ENCODE measurements at places on chromosomes 1 and 21.

DNA sequence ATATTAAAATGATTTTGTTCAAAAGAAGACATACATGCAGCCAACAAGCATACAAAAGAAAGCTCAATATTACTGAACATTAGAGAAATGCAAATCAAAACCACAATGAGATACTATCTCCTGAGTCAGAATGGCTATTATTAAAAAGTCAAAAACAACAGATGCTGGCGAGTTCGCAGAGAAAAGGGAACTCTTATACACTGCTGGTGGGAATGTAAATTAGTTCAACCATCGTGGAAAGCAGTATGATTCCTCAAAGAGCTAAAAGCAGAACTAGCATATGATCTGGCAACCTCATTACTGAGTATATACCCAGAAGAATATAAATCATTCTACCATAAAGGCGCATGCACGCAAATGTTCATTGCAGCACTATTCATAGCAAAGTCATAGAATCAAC is 126.0 kb upstream of the HMCN1 start:
- DNase-seq: no peak

GRCh38 chr21:40146216-40146837 is 279.1 kb downstream of the PCP4 start:
- DNase-seq: no peak

DNA sequence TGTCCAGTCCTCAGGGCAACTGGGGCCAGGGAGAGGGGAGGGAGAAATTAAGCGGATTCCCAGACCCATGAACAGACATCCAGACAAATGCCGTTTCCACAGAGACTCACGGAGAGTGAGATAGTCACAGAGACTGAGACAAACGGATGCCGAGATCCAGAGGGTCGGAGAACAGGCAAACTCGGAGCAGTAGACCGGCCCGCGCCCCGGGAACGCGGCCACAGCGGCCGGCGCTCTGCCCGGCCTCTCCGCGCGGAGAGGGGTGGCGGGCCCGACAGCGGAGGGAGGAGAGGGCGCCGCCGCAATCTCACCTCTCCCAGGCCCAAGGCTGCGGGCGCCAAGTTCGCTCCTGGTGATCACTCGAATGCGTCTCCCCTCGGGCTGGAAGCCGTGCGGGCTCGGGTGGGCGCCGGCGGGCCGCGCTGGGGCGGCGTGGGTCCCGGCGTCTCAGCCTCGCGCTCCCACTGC is 831 bp upstream of the FOXD2 start:
- DNase-seq: no peak

GRCh38 chr1:47930210-47930840 is 66.9 kb downstream of the TRABD2B start:
- no peak for DNase-seq

DNA sequence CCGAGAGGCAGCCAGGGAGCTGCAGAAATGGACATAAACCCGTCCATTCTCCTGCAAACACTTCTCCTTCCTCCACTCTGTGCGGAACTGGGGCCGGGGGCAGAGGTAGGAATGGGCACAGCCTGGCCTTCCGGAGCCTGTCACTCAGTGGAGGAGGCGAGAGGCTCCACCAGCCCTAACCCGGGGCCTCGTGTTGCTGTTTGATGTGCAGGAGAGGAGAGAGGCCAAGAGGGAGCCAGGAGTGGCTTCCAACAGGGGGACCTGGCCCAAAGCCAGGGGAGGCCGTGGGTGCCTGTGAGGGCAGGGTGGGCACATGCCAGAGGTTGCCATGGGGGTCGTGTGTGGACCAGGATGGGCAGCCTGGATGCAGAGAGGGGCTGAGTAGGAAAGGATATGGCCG is 158.1 kb upstream of the ARHGEF16 start:
- no peak for DNase-seq

- no peak for DNase-seq
Measured at GRCh38 chr1:37362594-37363385, 111.6 kb upstream of the ZC3H12A start.

- DNase-seq: no peak
Measured at GRCh38 chr1:42114229-42114628, 39.0 kb upstream of the GUCA2B start.

DNA sequence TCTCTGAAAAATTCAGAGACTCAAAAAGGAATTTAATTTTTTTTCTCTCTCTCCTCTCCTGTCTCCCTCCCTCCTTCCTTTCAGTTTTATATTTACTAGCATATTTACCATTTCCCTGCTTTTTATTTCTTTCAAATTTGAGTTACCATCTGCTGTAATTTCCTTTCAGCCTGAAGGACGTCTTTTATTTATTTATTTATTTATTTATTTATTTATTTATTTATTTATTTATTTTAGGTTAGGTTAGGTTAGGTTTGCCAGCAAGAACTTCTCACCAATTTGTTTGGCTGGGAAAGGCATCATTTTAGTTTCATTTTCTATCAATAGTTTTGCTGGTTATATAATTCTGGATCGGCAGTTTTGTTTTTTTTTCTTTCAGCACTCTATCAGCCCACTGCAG is 231.7 kb upstream of the ZRANB2 start:
- no peak for DNase-seq

- peak; percentile 71 for DNase-seq
Measured at GRCh38 chr1:181083842-181084605, 4.5 kb upstream of the IER5 start.

GRCh38 chr1:20533635-20534034 is 18.7 kb upstream of the FAM43B start:
- no peak for DNase-seq

DNA sequence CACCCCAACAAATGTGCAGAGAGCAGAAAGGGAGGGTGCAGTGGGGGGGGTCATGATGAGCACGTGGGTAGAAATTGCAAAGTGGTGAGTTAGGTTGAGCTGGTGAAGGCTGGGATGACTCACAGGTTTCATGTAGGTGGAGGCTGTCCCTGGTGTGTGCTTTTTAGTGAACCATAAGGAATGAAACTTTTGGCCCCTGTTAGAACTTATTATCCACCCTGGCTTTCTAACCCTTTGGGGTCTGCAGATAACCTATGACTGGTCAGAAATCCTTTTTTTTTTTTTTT is 46.9 kb downstream of the DOP1B start:
- DNase-seq: peak; percentile 87

DNA sequence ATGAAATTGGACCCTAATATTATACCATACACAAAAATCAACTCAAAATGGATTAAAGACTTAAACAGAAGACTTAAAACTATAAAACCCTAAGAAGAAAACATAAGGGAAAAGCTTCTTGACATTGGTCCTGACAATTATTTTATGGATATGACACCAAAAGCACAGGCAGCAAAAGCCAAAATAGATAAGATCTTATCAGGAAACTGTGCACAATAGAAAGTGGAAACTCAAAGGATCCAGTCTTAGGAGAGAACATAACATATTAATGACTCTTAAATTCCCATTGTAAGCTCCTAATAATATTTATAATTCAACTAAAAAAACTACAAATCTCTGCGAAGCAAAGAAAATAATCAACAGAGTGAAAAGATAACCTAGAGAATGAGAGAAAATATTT is 39.8 kb downstream of the RGS13 start:
- DNase-seq: no peak

DNA sequence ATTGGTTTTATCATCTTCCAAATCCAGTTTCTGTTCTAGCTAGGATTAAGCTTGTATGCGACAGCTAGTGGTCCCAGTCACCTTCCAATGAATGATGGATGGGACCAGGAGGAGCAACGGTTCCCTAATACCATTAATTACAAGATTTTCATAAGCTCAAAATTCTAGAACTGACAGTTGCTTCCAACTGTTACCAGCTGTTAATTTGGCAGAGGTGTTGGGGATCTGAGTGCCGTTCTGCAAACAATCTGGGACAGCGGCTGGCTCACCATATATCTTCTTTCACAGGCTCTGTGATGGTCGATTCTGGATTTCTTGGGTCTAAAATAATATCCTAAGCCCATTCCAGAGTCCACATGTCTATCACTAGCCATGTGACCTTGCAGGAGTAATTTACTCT is 34.5 kb upstream of the RALGPS2 start:
- DNase-seq: no peak

- no peak for DNase-seq
Measured at GRCh38 chr1:146020058-146021049, 1.2 kb downstream of the HJV start.

DNA sequence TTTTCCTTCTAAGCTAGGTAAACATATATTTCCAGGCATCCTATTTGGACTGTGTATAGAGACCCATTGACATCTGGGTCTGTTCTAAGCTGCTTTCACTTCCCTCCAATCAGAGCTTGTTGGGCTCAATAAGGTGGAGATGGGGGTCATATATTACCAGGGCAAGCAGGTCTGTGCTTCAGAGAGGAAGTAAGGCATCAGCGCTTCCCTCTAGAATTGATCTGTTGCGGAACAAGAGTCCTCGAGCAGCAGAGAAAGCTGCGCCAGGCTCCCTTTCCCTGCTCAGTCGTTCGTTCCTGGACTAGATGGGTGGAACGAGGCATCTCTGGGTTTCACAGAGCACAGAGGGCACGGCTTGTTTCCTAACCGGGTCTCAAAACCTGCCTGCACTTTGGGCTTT is 63.5 kb downstream of the DISC1 start:
- DNase-seq: no peak

GRCh38 chr1:209045331-209046057 is 538.0 kb upstream of the CAMK1G start:
- DNase-seq: no peak

- DNase-seq: peak; percentile 68
Measured at GRCh38 chr1:20496241-20496661, 10.2 kb upstream of the CAMK2N1 start.

GRCh38 chr1:221598122-221598521 is 143.8 kb downstream of the DUSP10 start:
- DNase-seq: no peak

DNA sequence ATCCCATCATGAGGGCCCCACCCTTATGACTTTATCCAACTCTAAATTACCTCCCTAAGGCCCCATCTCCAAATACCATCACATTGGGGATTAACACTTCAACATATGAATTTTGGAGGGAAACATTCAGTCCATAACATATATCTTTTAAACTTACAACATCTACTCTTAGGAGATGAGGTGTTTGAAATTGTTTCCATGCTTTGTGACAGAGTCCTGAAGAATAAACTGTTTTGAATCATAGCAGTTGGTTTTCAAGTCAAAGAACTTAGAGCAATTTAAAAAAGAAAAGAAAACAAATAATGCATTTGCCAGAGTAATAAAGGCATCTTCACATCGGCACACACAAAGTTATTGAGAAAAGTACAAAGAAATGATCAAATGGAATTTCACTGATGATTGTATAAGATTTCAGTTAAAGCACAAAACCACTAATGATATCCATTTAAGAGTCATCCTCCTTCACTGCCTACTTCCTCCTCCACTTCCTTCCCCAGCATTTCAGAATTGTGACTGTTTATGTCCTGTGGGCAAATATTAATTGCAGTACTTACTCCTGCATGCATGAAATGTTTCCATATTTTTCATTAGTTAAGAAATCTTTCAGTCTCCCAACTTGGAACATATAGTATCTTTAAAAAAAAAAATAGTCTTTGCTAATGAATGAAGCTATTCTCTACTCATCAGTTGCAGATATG is 202.0 kb downstream of the LRRC40 start:
- DNase-seq: no peak

- DNase-seq: no peak
Measured at GRCh38 chr1:212945056-212945455, 5.3 kb upstream of the VASH2 start.

GRCh38 chr1:156727926-156728598 is at the start of gene METTL25B:
Gene METTL25B, plus strand, starts transcription at chr1:156728469. Its CDS starts 636 bp downstream, at chr1:156729105.
- peak; percentile 83 for DNase-seq

DNA sequence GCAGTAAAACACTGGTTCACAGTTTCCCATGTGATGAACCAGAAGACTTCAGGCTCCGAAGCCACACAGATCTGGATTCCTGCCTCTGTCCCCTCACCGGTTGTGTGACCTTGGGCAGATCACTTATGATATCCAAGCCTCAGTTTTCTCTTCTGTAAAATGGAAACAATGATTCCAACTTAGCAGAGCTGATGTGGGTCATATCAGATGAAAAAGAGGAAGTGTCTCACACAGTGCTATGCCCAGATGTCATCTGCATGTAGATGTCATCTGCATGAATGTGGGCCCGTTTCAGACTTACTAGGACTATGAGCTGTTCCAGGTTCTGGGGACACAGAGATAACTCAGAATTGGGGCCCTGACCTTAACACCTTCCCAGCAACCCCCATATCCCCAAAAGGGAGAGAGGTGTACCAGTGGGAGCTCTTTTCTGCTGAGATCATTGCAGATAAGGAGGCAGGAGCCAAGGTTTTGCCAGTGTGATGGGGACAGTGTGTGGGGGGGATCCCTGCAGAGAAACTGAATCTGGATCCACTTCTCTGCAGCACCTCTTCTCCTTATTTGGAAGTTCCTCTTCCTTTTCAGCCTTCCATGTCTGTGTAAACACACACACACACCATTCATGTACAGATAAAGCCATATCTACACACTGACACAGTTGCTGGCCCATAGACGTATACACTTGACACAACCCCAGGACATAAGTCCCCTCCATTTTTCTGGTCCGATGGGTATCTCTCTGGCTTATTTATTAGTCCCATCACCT is 5.0 kb upstream of the ADGRB2 start:
- no peak for DNase-seq

- no peak for DNase-seq
Measured at GRCh38 chr1:29802181-29803068, 566.1 kb downstream of the PTPRU start.

- no peak for DNase-seq
Measured at GRCh38 chr1:200528858-200529606, 91.5 kb downstream of the KIF14 start.

GRCh38 chr1:55836086-55836485 is 620.9 kb upstream of the USP24 start:
- DNase-seq: no peak

DNA sequence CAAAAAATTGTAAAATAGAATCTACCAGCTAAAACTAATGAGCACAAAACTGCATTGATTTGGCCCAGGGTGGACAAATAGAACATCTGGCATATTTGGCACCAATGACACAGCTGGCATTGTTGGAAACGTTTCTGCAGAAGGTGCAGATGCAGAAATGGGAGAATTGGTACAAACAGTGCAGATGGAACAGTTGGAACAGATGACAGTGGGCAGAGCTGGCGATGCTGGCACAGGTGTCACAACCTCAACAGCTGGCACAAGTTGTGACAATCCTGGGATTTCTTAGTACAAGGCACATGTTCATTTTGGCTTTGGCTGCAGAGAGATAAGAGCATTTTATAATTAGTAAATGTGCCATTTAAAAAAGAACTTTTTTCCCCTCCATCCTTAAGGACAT is 91.1 kb upstream of the ZBTB18 start:
- DNase-seq: no peak
